ENCODE measurements at places on chromosomes 11 and 22.
A peak's percentile ranks its signal among the peaks of the same experiment; 100 is the strongest.

DNA sequence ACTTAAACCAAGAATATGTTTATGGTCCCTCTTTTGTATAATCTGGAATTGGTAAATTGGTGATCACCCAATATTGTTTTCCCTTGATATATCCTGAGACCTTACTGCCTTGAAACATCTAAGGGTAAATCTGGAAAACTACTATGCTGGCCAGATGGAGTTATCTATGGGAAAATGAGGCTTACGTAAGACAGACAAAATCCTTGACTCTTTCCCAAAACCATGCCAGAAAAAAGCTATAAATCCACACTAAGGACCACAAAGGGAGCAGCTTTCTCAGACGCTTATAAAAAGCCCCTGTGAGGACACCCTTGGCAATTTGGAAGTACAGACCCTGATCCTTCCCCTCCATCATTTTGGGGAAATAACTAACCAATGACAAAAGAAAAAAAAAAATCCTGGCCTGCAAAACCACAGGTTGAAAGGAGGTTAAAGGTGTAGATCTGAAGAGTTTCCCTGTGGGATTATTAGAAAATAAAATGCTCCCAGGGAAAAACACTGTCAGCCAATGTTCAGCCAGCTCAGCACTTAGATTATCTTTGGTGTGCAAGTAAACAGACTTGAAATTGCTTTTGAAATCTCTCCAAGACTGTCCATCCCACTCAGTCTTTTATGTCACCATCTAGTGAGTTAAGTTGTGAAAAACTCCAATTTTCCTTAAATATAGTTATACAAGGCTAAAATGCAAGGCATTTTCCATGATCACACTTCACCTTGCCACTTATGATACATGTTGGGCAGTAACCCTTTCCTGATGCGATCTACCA, 6.6 kb upstream of the AMBRA1 start:
- DNase-seq, result no peak

GRCh38 chr11:92793189-92793588, 176.3 kb upstream of the MTNR1B start:
- no peak for DNase-seq

DNA sequence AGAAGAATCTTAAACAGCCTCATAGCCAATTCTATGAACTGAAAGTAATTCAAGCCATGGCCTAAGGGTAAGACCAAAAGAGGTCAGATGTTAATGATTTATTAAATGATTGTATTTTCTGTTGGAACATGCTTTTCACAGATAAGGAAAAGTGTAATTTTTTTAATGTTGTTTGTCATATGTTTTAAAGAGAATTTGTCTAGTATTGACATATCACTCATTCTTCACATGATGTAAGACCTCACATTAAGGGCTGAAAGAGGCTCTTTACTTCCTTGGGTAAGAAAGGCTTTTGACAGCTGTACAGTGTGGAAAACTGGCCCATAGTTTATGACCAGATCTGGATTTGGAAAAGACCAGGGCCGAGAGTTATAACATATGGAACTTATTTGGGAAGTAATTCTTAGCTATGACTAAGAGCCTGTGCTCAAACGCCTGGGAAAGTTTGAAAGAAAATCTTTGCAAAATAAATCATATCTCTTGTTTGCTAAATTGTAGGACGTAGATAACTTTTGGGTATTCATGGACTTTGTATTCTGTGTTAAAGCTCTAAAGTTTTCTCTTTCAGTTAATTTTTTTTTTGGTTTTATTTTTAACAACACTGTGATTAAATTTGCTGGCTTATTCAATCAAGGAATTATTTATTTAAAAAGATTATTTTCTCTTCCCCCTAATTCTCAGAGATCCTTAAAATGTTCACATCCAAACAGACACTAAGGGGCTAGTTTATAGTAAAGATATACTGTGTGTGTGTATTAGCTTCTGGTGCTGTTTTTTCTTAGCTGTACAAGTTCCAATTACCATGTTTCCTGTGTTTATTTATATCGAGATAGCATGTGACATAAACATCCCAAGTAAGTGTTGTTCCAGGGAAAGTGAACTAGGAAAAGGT, 162.2 kb downstream of the ARHGAP42 start:
- DNase-seq, result no peak

- no peak for DNase-seq
These were observed 549.3 kb downstream of the OPCML start for GRCh38 chr11:132982772-132983640.

- no peak for DNase-seq
These were observed 10.8 kb downstream of the C11orf24 start for GRCh38 chr11:68261006-68261405.

GRCh38 chr11:86977441-86978050, 22.4 kb upstream of the FZD4 start:
- DNase-seq, result no peak

- no peak for DNase-seq
These were observed 2.8 kb downstream of the PDGFB start for GRCh38 chr22:39241794-39242594.

GRCh38 chr11:10400856-10401255, 54.2 kb upstream of the AMPD3 start:
- DNase-seq, result no peak

DNA sequence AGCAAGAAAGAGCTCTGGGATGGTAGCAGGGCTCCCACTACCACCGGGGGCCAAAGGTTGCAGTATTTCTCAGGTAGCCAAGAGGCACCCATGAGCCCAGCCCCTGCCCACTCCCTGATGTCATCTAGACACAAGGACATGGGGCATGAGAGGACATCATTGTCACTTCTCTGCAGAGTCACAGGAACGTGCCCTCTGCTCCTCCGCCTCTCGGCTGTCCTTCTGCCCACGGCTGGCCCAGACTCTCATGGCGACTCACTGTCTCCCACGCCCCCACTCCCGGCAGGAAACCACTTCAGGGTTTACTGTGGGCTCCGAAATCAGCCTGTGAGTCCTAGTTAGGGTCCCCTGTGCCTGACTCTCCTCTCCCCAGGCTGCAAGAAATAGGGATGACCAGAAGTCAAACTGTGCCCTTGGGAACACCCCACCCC, 1.8 kb upstream of the GAL start:
- no peak for DNase-seq

DNA sequence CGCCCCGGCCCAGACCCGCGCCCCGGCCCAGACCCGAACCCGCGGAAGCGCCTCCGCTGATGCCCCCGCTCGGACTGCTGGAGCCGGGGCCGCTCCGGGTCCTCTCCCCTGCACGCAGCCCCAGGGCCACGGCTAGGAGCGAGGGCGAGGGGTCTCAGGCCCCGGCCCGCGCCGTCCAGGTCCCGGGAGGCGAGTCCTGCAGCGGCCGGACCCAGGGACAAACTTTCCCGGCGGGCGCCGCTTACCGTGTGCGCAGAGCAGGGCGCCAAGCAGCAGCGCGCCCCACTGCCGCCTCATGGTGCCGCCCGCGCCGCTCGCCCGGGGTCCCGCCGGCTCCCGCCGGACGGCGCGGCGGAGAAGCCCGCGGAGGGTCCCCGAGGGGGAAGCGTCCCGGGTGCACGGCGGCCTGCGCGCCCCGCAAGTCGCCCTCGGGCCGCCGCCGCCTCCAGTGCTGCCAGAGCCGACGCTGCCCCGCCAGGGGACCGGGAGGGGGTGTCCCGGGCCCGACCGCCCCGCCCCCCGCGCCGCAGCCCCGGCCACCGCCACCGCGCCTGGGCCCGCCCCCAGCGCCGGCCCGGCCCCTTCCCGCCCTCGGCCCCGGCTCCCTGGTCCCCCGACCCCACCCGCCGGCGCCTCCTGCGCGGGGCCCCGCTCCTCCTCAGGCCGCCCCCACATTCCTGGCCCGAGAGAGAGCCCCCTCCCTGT, at the start of gene LRP4:
LRP4 (minus strand) TSS at position 468 of the 705 bp plus-strand sequence; CDS start at position 297, 171 bp downstream.
- peak; percentile 73 for DNase-seq

GRCh38 chr11:102577723-102578122, 47.2 kb upstream of the MMP7 start:
- no peak for DNase-seq

GRCh38 chr11:6067502-6067901, 36.9 kb upstream of the OR56A1 start:
- peak; percentile 60 for DNase-seq

GRCh38 chr11:33970984-33971466, 79.1 kb upstream of the LMO2 start:
- peak; percentile 81 for DNase-seq

GRCh38 chr11:67022961-67023956, at the start of gene SYT12:
Gene SYT12 (plus strand): TSS chr11:67023134. CDS start chr11:67030145, 7,011 bp downstream.
- DNase-seq, result no peak

- DNase-seq, result peak; percentile 69
These were observed 105.3 kb upstream of the HSD17B12 start for GRCh38 chr11:43574949-43575912.

GRCh38 chr11:128310676-128311445, 276.5 kb downstream of the ETS1 start:
- no peak for DNase-seq

DNA sequence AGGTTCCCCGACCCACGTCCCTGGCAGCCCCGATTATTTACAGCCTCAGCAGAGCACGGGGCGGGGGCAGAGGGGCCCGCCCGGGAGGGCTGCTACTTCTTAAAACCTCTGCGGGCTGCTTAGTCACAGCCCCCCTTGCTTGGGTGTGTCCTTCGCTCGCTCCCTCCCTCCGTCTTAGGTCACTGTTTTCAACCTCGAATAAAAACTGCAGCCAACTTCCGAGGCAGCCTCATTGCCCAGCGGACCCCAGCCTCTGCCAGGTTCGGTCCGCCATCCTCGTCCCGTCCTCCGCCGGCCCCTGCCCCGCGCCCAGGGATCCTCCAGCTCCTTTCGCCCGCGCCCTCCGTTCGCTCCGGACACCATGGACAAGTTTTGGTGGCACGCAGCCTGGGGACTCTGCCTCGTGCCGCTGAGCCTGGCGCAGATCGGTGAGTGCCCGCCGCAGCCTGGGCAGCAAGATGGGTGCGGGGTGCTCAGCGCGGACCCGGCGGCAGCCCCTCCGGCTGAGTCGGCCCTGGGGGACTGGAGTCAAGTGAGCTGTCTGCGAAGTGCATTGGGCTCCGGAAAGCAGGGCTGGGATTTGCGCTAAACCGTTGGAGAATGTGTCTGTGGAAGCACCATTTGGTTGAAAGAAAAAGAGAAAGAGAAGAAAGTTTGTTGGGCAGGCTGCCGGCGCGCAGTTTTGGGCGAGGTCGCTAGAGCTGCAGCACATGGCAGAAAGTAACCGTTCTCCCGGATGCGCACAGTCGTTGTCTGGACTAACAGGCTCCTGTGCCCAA, at the start of gene CD44:
CD44 (plus strand) TSS at position 229 of the 779 bp plus-strand sequence; CDS start at position 362, 133 bp downstream.
- DNase-seq, result peak; percentile 39

DNA sequence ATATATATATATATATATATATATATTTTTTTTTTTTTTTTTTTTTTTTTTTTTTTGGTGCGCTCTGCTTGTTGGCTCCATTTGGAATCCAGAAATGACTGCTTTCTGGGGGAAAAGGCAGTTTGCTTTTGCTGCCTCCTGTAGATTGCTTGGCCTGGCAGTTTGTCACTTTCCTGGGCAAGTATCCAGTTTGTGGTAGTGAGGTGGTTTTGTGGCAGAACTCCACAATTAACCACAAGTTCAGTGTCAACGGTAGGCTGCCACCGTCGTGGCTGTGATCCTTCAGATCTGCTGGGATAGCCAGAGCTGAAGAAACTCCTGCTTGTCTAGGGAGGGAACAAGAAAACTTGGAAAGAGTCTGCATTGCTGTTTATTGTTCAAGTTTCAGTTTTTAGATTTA, 5.0 kb upstream of the PDE3B start:
- DNase-seq, result peak; percentile 35

DNA sequence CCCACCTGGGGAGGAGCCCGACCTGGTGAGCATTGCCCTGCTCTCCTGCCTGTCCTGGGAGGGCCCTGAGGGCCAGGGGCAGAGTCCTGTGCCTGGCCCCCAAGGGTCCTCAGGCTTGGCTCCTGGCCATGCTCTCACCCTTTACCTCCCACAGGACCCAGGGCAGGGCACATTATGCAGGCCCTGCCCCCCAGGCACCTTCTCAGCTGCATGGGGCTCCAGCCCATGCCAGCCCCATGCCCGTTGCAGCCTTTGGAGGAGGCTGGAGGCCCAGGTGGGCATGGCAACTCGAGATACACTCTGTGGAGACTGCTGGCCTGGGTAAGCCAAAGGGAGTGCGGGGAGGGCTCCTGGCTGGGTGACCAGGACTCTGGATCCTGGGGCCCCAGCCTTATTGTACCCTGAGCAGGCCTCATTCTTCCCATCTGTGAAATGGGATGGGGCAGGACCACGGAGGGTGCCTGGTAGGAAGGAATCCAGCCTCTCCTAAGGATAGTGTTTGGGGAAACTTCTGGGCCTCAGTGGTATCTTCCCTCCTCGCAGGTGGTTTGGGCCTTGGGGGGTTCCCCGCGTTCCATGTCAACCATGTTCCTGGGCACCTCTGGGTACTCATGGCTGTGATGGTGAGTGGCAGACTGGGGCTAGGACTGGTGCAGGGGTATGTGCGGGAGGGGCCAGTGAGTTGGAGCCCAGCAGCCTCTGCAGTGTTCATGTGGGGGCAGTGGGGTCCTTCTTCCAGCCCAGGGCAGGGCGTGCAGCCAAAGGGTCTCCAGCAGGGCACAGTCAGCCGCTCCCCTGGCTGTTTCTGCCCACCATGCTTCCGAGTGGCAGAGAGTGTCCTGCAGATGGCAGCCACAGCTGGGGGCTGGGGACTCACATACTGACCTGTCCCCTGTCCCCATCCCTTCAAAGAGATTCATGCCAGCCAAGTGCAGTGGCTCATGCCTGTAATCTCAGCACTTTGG, 14.7 kb downstream of the RELT start:
- DNase-seq, result no peak

- no peak for DNase-seq
These were observed 107.5 kb downstream of the PKNOX2 start for GRCh38 chr11:125272092-125272491.

DNA sequence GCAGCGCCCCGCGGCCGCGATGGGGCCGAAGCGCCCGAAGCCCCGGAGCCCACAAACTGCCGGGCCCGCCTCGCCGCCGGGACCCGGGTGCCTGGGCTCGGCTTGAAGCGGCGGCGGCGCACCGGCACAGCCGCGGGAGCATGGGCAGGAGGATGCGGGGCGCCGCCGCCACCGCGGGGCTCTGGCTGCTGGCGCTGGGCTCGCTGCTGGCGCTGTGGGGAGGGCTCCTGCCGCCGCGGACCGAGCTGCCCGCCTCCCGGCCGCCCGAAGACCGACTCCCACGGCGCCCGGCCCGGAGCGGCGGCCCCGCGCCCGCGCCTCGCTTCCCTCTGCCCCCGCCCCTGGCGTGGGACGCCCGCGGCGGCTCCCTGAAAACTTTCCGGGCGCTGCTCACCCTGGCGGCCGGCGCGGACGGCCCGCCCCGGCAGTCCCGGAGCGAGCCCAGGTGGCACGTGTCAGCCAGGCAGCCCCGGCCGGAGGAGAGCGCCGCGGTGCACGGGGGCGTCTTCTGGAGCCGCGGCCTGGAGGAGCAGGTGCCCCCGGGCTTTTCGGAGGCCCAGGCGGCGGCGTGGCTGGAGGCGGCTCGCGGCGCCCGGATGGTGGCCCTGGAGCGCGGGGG, 346 bp downstream of the FJX1 start:
- no peak for DNase-seq

GRCh38 chr22:48822278-48823233, 1005.1 kb downstream of the BRD1 start:
- no peak for DNase-seq

DNA sequence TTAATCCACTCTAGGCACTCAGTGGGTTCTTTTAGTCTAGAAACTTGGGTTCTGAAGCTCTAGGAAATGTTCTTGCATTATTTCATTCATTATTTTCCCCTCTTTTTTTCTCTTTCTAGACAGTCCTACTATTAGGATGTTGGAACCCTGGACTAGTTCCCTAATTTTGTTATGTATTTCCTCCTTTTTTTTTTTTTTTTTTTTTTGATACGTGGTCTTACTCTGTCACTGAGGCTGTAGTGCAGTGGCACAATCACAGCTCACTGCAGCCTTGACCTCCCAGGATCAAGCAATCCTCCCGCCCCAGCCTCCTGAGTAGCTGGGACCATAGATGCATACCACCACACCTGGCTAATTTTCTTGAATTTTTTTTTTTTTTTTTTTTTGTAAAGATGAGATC, 9.4 kb downstream of the UPB1 start:
- DNase-seq, result no peak

GRCh38 chr11:85517272-85517671, 109.9 kb downstream of the DLG2 start:
- no peak for DNase-seq

All from Ammon's horn (tissue), 1 donor.